ENCODE measurements at places on chromosomes 7 and 10.

GRCh38 chr10:114831186-114831867 is 9.7 kb downstream of the FHIP2A start:
- no peak for DNase-seq

DNA sequence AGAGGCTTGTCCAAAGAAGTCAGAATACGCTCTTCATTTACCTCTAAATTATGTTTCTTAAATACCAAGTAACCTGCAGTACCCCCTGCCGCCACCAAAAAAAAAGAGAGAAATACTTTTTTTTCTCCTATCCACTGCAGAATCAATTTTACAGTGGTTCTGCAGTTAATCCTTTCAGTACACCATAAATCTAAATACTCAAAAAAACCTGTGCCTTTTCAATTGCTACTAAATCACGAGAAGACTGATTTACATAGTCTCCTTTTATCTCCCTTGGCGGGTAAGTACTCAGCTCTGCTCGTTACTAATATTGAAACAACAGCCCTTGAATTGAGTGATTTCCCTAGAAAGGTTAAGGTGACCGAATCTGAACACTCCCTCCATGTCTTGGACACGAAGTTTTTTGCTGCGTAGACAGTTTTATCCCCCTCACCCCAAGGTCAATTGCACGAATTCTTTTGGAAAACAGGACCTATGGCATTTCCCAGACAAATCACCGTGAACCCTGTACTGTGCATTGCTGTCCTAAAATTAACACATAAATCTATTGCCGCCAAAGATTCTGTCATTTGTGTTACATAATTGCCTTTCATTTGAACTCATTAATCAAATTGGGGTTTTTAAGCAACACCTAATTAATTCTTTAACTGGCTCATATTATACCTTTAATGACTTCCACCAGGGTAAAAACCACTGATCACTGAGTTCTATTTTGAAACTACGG is 512 bp upstream of the VIM start:
- no peak for DNase-seq

DNA sequence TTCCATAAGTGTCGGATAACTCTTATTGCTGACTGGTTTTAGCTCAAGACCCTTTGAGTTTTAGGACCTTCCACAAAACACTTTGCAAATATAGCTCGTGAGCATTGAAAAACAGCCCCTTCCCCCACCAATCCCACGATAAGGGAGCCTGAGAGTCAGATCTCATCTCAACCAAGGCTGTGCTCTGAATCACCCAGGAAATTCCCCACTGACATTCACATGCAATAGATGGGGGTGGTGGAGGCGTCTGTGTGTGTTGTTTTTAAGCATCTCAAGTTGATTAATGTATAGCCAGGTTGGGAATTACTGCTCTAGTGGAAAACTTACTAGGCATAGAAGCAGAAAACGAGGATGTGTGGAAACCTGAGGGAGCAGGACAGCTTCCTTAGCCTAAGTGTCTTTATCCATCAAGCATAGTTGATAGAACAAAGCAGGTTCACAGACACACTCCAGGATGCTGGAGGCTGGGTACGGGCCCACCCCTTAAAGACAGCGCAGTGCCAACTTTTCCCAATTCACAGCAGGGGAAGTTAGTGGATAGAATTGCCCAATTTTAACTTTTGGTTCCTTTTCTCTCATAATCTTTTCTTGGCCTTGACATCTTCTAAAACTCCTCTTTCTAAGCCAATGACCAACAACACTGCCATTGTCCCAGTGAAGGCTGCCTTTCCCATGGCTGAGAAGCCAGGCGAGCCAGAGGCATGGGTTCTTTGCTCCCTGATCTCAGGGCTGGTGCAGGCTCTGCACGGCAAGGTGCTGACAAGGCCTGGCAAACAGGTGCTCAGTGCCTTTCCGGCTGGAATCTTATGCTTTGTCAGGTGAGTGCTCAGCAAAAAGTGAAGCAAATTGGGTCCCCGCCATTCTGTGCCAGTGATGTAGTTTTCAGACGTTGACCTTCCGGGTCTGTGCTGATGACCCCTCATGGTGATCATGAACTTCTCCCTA is 98.5 kb upstream of the INSIG1 start:
- DNase-seq, result no peak

- DNase-seq, result no peak
Observed at GRCh38 chr10:25901199-25901598, 32.8 kb upstream of the MYO3A start.

DNA sequence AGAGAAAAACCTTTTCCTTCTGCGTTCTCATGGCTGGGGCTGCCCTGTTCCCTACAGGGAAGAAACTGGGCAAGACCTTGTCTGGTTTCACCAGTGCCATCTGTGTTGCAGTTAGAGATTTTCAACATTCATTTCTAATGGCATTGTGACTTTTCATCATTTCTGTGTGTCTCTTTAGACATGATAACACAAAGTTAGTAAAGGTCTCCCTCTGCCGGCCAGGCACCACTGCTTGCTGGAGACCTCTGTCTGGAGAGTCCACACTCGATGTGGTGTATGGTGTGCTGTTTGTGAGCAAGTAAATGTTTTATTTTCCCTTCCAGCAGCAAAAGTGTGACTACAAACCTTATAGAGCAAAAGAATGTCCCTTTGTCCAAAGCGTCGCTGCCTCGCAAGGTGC is 213.5 kb downstream of the PAXIP1 start:
- peak; percentile 33 for DNase-seq

- DNase-seq, result no peak
Observed at GRCh38 chr7:146656988-146657387, 540.4 kb downstream of the CNTNAP2 start.
